ENCODE measurements at places on chromosomes 4 and X. TPM values are rescaled to one million over a fixed set of nuclear protein-coding genes. Genes with fewer than 3 reads are reported as not detected.

GRCh38 chr4:70654605-70655011 lies 11.7 kb downstream of the JCHAIN start:
- DNase-seq, result no peak

GRCh38 chr4:142558851-142559250 lies 287.2 kb downstream of the INPP4B start:
- DNase-seq, result no peak

The PAK3 gene
- total RNA-seq, result 2.1 TPM

The ARHGAP4 gene
- 4.6 TPM for total RNA-seq

DNA sequence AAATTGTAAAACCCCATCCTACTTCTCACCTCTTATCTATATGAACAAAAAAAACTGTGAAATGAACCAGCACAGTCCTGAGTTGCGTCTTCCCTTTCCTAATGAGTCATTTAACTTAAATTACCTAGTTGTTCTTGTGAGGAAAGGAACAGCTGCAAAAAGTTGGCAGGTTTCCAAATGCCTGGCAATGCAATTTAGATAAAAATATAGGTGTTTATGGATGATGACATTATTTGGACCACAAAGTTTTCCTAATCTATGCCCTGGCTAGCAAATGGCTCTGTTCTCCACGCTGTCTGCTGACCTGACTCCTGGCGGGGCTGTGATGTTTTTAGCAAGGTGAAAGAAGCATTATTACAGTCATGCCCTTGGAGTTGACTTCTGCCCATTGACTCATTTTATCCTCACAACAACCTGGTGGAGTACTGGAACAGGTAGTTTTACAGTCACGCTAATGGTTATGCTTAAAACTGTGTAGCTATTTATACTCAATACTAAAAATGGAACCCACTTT lies 29.8 kb upstream of the RELL1 start:
- peak; percentile 3 for DNase-seq

- DNase-seq, result no peak
These were observed 48.5 kb upstream of the FRMPD4 start for GRCh38 chrX:12089740-12090139.

- DNase-seq, result no peak
These were observed 2058.8 kb downstream of the PCDH7 start for GRCh38 chr4:32778938-32779337.

Measured in PC-3 (cell line).